Pons (tissue), 1 donor: ENCODE measurements at places on chromosomes 1 and 21.
A peak's percentile ranks its signal among the peaks of the same experiment; 100 is the strongest.

- DNase-seq: no peak
These were observed 90.1 kb upstream of the SLC25A33 start for GRCh38 chr1:9449110-9449627.

GRCh38 chr1:175580841-175581240, 162.6 kb downstream of the TNR start:
- DNase-seq: no peak

DNA sequence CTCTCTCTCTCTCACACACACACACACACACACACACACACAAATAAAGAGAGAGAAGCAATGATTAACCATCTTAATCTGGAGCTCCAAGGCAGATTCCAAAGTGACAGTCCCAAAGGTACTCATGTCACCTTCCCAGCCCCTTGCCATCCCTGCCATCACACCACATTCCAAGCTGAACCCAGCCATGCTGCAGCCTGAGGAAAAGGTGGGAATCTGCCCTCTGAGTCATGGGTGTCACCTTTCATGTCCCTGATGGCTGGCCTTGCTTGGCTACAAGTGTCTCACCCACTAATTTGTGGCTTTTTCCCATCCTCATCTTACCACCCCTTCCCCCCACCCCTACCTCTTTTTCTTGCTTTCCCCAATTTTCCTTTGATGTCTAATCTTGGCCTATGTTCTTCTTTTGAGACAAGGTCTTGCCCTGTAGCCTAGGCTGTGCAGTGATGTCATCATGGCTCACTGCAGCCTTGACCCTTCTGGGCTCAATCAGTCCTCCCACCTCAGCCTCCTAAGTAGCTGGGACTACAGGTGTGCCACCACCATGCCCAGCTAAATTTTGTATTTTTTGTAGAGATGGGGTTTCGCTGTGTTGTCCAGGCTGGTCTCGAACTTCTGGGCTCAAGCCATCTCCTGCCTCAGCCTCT, 3.2 kb downstream of the ANXA9 start:
- no peak for DNase-seq

DNA sequence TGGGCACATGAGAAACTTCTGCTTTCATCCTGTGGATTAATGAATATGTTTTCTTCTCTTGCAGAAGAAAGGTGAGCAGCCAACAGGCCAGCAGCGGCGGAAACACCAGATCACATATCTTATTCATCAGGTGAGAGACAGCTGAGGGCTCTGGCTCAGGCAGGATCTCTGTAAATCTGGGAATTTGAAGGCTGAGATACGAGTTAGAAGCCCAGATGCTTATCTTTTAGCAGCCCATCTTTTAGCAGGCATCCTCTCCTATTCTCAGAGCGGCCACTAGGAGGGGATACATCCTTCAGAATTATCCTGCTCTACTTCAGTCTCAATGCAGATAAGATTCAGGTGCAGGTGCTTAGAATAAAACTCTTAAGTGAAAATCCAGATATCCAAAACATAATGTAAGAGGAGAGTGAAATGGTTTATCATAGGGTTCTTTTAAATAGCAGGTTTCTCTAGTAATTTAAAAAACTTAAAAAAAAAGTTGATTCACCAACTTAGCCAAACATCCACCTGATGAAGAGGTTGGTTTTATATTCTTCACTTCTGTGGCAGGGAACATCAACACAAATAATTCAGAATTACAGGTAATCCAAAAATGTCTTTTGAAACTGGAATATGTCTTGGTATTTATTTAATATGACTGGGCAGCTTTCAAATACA, 19.3 kb downstream of the SH2D2A start:
- DNase-seq: peak; percentile 81

GRCh38 chr1:167122121-167122480, 28.2 kb downstream of the STYXL2 start:
- no peak for DNase-seq

DNA sequence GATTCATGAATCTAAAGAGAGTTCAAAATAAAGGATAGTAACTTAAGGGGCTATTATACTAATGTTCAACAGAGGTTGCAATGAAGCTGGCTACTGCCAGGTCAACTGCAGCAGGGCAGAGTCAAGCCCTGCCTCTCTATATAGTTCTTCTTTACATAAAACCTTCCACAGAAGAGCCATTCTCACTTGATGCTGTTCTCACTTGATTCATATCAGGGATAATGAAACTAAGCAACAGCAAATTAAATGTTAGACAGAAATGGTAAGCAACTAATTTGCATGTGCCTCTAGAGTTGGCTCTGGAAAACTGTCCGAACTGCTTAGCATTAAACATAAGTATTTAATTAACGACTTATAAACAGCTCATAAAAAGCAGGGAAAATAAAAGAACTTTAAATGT, 17.4 kb downstream of the CCSAP start:
- no peak for DNase-seq

DNA sequence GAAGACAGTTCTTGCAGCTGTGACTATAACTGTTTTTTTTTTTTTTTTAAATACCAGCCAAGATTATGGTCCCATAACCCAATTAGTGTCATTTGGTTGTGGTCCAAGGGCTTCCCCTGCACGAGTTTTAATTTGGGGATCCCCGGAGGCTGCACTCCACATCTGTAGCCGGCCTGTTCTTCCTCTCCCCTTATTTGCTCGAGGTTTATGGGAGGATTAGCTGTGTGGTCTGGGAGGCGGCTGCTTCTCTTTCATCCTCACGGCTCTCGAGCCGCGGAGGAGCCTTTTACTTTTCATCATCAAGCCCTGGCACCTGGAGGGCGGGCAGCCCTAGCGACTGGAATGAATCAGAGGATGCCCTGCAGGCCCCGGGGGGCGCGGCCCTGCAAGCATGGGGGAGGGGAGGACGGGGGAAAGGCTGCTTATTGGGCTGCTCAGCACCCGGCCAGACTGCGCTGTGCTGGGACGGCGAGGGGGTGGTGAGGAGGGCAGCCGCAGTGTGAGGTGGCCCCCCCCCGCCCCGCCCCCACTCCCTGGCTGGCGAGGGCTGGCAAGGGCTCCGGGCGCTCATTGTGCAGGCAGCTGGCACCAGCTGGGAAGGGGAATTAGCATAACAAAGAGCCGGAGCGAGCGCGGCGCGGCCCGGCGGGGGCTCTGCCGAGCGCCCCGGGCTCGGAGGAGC, 18.5 kb downstream of the SERTAD4 start:
- DNase-seq: peak; percentile 85

GRCh38 chr1:32536117-32536516, 3.1 kb upstream of the ZBTB8A start:
- peak; percentile 50 for DNase-seq

DNA sequence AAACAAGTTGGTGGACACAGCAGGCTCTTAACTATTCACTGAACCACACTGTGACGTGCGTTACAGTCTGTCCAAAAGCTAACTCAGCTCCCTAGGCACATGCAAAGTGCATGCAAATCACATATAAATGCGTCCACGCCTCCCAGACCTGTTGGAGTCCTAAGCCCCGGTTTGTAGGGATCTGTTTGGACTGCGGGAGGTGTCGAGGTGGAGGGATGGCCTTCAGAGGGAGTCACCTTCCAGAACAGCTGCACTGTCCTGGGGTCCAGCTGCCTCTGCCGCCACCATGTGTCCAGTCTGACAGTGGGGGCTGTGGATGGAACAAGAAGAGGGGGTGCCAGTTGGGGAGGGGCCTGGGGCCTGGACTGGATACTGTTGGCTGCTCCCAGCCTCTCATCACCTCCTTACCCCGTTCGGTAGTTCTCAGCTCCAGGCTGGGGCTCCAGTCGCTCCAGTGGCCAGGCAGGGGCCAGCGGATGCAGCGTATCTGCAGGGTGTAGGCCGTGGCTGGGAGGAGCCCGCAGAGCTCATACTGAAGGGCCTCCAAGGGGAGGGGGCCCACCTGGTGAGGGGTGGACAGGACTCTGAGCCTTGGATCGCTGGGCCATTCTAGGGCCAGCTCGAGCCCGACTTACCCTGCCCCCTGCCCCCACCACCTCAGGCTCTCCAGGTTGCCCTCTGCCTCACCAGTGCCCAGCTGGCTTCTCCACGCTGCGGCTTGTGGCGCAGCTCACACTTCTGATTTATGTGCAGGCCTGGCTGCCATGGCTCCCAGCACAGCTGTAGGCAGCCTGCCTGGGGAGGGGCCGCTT, 7.9 kb upstream of the MRPS15 start:
- no peak for DNase-seq

DNA sequence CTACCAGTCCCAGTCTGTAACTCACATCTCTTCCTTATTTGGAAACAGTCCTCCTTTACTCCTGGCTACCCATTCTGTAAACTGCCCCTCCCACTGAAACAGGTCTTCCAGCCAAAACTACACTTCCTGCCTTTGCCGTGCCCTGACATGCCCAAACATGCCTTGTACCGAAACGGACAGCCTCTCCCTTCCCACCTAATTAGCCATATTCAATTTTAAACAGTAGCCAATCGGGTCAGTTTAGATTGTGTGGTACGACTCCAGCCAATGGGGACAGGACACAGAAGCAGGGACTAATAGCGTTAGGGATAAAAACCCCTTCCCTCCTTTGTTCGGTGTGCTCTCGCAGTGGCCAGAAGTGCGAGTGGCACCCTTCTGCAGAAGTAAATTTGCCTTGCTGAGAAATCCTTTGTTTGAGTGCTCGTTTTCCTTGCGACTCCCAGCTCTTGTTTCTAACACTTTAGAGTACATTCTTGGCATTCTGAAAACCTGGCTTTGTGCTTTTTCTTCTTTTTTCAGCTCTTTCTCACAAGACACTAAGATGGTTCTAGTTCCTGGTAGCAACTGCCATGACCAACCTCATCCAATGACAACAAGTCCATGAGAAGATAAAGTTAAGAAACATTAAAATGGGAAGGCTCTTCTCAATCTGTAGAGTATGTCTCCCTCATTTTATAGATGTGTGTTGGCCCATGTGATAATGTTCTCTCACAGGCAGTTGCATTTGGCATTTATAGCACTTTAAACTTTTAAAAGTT, 325.1 kb upstream of the GREM2 start:
- DNase-seq: no peak

DNA sequence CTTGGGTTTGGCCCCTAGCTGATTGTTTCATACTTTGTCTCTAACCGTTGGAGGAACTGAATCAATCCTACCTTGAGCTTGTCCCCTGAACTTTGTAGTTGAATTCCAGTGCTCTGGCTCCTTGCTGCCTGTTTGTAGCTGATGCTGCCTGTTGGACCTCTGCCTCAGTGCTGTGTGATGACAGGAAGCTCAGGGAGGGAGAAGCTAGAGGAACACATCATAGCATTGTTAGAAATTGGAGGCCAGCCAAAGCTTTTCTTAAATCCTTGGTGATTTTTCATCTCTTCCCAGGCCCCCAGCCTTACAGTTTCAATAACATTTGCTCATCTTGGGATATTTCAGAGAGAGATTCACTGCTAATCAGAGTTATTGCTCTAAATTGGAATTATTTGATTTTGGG, 34.0 kb downstream of the MACF1 start:
- peak; percentile 96 for DNase-seq
